ENCODE measurements at places on chromosomes 6 and 20. TPM values are rescaled to one million over a fixed set of nuclear protein-coding genes. Genes with fewer than 3 reads are reported as not detected.

- no peak for DNase-seq
Measured at GRCh38 chr20:39290575-39290974, 328.4 kb downstream of the DHX35 start.

- no peak for DNase-seq
Measured at GRCh38 chr20:52534616-52535015, 343.0 kb upstream of the ZFP64 start.

DNA sequence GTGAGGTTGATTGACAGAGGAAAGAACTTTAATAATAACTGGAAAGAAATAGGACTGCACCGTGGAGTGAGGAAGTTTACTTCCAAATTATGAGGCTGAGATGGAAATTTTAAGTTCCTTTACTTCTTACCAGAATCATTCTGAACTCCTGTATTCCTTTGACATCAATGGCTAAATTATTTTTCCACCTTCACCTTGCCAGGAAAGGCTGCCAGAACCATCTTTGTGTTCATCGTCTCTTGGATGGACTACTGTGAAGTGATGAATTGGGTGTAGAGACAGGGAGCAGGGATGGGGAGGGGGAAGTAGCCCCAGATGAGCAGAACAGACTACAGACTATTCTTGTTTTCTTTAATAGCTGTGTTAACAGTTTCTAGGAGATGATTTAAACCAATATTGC, 102.1 kb upstream of the CEP162 start:
- DNase-seq: no peak

- no peak for DNase-seq
Measured at GRCh38 chr6:15754035-15754705, 91.3 kb upstream of the DTNBP1 start.

The CYP24A1 gene
- total RNA-seq: 6.9 TPM

The GPANK1 gene
- total RNA-seq: 25.3 TPM

DNA sequence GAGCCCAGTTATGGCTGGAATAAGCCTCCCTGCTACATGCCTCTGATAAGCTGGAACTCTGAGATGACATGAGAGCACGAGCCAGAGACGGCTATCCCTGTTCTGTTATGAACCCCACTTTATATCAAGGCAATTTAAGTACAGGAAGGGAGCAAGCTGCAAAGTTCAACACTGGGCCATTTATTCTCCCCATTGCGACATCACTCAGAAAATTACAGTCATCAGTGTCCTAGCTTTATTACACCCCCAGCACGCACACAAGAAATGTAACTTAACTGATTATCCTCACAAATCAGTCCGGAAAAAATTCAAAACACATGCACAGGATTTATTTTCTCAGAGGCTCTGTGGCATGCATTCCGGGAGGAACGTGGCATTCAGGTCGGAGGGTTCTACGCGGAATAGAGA, 125.3 kb upstream of the SLC2A12 start:
- peak; percentile 56 for DNase-seq

GRCh38 chr6:138450445-138450844, 46.4 kb downstream of the HEBP2 start:
- DNase-seq: no peak

- no peak for DNase-seq
Measured at GRCh38 chr20:38799203-38799602, 6.3 kb upstream of the PPP1R16B start.

The IL17A gene
- total RNA-seq: not detected

DNA sequence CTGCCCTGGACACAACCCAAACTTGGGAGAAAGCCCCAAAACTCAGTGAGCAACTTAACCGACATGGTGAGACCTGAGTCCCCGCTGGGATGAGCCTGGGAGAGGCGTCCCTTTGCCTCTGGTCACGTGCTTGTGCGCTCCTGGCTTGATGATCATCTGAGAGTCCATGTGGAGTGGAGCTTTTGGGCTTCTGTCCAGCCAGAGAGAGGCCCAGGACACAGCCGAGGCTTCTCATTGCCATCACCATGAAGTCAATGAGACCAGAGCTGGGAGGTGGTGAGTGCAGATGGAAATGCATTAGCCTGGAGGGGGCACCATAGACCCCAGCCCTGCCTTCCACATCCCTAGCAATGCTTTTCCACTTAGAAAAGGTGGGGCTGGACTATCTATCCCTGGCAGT, 250.0 kb downstream of the SLC24A3 start:
- DNase-seq: no peak

The NHLRC1 gene
- 0.20 TPM for total RNA-seq

GRCh38 chr6:20947977-20948376, 413.7 kb downstream of the CDKAL1 start:
- no peak for DNase-seq

- DNase-seq: no peak
Measured at GRCh38 chr20:63179687-63180568, 36.0 kb downstream of the YTHDF1 start.

The ULBP3 gene
- 0.42 TPM for total RNA-seq

- DNase-seq: peak; percentile 7
Measured at GRCh38 chr6:128882991-128883611, at the start of gene LAMA2. Gene LAMA2 (plus strand): TSS chr6:128883138. CDS start chr6:128883246, 108 bp downstream.

GRCh38 chr20:18650224-18650623, 62.4 kb downstream of the DTD1 start:
- no peak for DNase-seq

The FNDC11 gene
- not detected for total RNA-seq

GRCh38 chr6:26550250-26550993, 12.3 kb downstream of the HMGN4 start:
- peak; percentile 88 for DNase-seq

GRCh38 chr20:4683261-4683660, 38.4 kb upstream of the PRND start:
- DNase-seq: no peak

DNA sequence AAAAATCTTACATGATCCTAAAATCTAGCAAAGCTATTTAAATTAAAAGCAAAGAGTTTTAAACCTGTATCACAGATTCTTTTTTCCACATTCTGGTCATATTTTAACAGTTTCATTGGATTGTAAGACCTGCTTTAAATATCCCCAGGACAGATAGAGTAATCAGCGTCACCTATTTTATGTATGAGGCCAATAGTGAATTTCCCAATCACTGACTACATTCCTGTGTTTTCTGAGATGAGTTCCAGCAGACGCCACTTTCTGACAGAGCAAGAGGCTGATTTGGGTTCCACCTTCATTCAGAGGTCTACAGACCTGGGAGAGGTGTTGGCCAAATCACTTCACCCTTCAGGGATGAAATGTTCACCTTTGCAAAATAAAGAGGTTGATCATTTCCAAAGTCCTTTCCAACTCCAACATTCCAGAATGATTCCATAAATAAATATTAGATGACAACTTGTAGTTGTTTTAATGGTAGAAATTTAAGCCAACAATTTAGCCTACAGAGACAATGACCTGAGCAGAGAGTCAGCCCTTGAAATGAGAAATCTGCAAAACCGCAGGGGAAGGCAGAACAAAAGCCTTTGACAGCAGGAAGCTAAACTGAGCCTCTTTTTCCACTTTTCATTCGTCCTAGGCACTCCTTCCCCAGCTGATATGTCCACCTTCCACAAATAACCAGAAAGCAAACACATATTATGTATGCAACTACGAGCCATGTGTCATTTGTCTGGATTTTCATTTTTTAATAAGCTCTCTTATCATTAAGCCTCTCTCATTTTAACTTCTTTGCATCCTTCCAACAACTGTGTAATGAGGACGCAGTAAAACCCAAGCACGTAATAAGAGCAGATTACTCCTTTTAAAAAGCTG, 105.2 kb downstream of the TFAP2A start:
- no peak for DNase-seq

DNA sequence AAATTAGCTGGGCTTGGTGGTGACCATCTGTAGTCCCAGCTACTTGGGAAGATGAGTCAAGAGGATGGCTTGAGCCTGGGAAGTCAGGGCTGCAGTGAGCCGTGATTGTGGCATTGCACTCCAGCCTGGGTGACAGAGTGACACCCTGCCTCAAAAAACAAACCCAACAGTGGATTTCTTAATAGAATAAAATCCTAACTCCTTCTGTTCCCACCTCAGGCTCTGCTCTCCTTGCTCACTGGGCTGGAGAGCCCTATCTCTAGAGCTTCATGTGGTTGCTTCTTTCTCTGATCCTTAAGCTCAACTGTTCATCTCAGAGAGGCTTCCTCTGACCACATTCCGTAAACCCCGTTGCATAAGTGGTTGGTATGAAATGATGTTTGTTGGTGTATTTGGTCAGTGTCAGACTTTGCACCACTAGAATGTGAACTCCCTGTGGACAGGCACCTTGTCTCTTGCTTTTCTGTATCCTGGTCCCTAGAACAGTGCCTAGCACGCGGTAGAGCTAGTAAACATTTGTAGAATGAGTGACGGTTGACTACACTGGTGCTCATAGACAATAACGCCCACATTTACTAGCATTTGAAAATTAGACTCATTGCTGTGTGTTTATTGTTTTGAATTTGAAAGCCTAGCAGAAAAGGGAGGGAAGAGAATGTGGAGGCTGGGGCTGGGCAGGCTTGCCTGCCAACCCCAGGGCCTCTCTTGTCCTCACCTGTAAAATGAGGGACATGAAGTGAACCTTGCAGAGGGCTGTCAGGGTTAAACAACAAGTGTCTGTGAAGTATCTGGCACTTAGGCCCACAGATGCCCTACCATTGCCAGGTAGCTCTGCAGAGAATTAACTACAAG, 4.2 kb downstream of the MAPRE1 start:
- peak; percentile 78 for DNase-seq

DNA sequence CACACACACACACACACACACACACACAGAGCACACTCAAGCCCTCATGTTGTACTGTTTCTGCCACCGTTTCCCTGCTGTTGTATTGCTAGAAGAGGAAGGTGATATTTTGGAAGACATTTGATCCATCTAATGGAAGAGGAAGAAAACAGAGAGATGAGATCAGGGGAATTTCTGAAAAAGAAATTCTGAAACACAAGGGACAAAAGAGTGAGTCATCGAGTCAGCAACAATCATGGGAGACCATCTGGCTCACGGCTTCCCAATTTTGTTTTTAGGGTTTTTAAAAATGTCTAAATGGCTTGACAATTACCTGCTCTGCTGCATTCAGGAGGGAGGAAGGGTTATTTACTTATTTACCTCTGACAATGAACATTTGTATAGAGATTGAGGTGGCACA, 22.0 kb downstream of the SOX4 start:
- no peak for DNase-seq

The SSTR4 gene
- not detected for total RNA-seq

- DNase-seq: no peak
Measured at GRCh38 chr6:1200081-1200408, 111.9 kb upstream of the FOXQ1 start.

- no peak for DNase-seq
Measured at GRCh38 chr20:33827634-33828325, 16.6 kb downstream of the CHMP4B start.

- DNase-seq: no peak
Measured at GRCh38 chr6:27500177-27500576, 27.3 kb upstream of the ZNF184 start.

The SNPH gene
- 0.09 TPM for total RNA-seq

The SLC17A2 gene
- 11.2 TPM for total RNA-seq

DNA sequence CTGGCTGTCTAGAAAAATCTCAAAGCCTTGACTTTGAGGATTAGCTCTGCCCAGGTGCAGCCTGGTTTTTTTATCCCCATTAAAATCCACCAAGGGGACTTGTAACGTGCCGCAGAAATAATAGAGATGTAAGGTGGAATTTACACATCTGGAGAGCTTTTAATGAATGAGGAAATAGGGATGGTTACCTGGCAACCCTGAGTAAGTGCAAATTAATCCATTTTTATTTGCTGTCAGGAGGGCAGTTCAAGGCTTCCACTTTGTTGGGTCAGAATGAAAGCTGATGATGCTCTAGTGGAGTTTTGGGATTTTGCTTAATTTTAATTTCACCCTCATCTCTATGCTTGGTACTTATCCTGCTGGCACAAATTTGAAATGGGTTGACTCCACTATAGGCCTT, 163.4 kb upstream of the CEP162 start:
- no peak for DNase-seq

The TAAR8 gene
- total RNA-seq: not detected

- no peak for DNase-seq
Measured at GRCh38 chr6:22010102-22010501, 286.7 kb downstream of the PRL start.

GRCh38 chr20:62223571-62223970, 3.5 kb upstream of the HRH3 start:
- DNase-seq: no peak

The CLVS2 gene
- not detected for total RNA-seq

The C4B gene
- 67.2 TPM for total RNA-seq

Data from HepG2 (cell line).